ENCODE measurements at places on chromosomes 13 and 19.
A peak's percentile ranks its signal among the peaks of the same experiment; 100 is the strongest.

- H3K4me3 ChIP-seq: no peak overlapping the region
- H3K27me3 ChIP-seq: no peaks in the 10 kb centered on the region
- H3K4me1 ChIP-seq: no peaks in the 10 kb centered on the region
- H3K36me3 ChIP-seq: no peaks in the 10 kb centered on the region
These were observed 28.3 kb downstream of the PIP5K1C start for GRCh38 chr19:3671680-3672574.

DNA sequence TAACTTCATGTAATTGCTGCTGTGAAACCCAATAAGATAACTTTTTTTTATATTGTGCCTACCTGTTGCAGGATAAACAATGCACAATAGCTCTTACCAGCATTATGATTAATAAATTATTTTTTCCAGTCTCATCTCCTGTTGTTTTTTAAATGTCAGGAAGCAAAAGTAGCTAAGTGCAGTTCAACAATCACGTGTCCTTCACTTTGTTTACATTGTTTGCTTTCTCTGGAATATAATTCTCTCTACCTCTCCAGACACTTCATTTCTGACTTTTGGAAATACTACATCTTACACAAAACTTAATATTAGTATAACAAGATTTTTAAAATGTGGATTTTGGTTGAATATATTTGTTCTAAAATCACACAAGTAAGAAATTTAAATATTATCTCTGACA is 1359.4 kb downstream of the SLITRK1 start:
- H3K27ac ChIP-seq: no peak overlapping the region
- no peaks in the 10 kb centered on the region for H3K36me3 ChIP-seq
- H3K4me3 ChIP-seq: no peak overlapping the region
- H3K27me3 ChIP-seq: no peaks in the 10 kb centered on the region
- no peak for DNase-seq

DNA sequence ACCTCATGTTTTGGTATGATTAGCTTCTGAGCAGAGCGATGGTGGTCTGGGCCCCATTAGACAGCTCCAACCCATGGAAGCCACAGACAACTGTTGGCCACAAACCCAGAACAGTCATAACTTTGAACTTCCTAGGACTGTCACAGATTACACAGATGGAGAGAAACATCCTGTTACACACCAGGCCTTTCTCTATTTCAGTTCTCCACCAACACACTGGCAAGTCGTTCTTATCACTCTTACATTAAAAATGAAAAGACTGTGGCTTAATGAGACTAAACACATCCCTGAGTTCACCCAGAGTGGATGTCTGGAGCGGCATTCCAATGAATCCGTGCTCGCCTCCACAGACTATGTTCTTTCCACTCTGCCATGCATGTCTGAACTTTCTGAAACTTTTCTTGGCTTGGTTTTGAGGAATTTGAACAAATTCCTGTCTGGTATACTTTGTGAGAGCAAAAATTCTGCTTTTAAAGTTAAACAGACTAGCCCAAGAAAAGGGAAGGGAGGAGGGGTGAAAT is 109.1 kb downstream of the NALCN start:
- no peaks in the 10 kb centered on the region for H3K27me3 ChIP-seq
- no peaks in the 10 kb centered on the region for H3K36me3 ChIP-seq
- H3K4me3 ChIP-seq: no peak overlapping the region
- H3K4me1 ChIP-seq: no peaks in the 10 kb centered on the region

GRCh38 chr13:98263841-98264240 is 86.8 kb upstream of the RNF113B start:
- no peak for DNase-seq
- H3K4me3 ChIP-seq: no peak overlapping the region
- H3K27ac ChIP-seq: no peak overlapping the region
- H3K36me3 ChIP-seq: no peaks in the 10 kb centered on the region
- peaks cover 28% of the 10 kb centered on the region for H3K4me1 ChIP-seq

DNA sequence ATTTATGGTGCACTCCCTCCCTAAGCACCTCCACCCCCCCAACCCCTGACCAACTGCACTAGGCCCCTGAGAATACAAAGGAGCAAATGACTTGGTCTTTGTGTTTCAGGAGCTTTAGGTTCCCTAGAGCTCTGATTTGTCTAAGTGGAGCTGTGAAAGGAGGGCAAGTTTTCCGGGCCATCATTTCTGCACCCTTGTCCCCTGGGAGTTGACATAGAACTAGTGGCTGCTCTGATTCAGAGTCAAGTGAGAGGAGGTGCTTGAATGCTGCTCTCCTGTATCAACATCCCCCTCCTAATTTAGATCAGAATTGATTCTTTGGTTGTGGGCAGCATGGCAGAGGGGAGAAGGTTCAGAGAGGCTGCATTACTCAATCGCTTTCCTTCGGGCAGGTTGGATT is 391.6 kb downstream of the KCNRG start:
- no peak overlapping the region for H3K27ac ChIP-seq
- H3K36me3 ChIP-seq: no peaks in the 10 kb centered on the region
- no peak for DNase-seq
- H3K4me1 ChIP-seq: no peaks in the 10 kb centered on the region

- peaks cover 50% of the 10 kb centered on the region for H3K36me3 ChIP-seq
- no peaks in the 10 kb centered on the region for H3K27me3 ChIP-seq
- no peak overlapping the region for H3K4me3 ChIP-seq
- no peak overlapping the region for H3K27ac ChIP-seq
- DNase-seq: no peak
These were observed 4.0 kb downstream of the RAD23A start for GRCh38 chr19:12949363-12950283.

- no peak overlapping the region for H3K4me3 ChIP-seq
- H3K27ac ChIP-seq: no peak overlapping the region
These were observed 436.5 kb downstream of the KCTD12 start for GRCh38 chr13:76449716-76450115.

DNA sequence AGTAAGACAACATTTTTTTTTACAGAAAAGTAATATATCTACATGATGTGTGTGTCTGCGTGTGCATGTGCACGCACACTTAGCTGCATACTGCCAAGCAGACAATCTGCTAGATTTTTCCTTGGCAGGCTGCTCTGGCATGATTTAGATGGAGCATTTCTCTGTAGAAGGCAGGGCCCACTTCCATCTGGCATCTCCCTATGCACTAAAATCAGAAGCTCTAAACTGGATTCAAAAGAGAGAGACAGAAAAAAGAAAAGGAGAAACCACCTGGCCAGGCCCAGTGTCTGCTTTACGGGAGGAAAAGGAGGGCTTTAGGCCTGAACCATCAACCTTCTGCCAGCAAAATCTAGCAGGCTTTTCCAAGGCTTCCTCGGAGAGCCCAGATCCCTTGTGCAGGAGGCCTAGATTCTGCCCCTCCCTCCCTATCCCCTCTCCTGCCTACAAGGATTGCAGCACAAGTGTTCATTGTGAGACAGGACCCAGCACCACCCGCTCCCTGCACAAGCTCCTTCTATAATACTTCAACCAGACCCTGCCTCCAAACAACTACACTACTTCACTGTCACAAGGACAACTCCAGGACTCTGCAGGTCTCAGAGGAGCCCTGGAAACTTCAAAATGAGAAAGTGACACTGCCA is 99.3 kb downstream of the DOCK9 start:
- H3K27ac ChIP-seq: no peak overlapping the region
- no peak for DNase-seq
- no peaks in the 10 kb centered on the region for H3K27me3 ChIP-seq
- H3K36me3 ChIP-seq: no peaks in the 10 kb centered on the region
- H3K4me3 ChIP-seq: no peak overlapping the region

- no peaks in the 10 kb centered on the region for H3K36me3 ChIP-seq
- no peak overlapping the region for H3K4me3 ChIP-seq
- no peak overlapping the region for H3K27ac ChIP-seq
- DNase-seq: no peak
- no peaks in the 10 kb centered on the region for H3K27me3 ChIP-seq
These were observed 9.8 kb upstream of the SERP2 start for GRCh38 chr13:44363631-44364344.

- H3K27ac ChIP-seq: no peak overlapping the region
- DNase-seq: peak; percentile 49
- H3K27me3 ChIP-seq: no peaks in the 10 kb centered on the region
- no peak overlapping the region for H3K4me3 ChIP-seq
These were observed 4.6 kb downstream of the ANKRD10 start for GRCh38 chr13:110910013-110910890.

GRCh38 chr13:84130495-84131114 is 248.3 kb upstream of the SLITRK1 start:
- no peak overlapping the region for H3K27ac ChIP-seq

GRCh38 chr19:56746367-56746766 is 74.8 kb upstream of the ZNF835 start:
- no peak overlapping the region for H3K4me3 ChIP-seq
- H3K36me3 ChIP-seq: no peaks in the 10 kb centered on the region

DNA sequence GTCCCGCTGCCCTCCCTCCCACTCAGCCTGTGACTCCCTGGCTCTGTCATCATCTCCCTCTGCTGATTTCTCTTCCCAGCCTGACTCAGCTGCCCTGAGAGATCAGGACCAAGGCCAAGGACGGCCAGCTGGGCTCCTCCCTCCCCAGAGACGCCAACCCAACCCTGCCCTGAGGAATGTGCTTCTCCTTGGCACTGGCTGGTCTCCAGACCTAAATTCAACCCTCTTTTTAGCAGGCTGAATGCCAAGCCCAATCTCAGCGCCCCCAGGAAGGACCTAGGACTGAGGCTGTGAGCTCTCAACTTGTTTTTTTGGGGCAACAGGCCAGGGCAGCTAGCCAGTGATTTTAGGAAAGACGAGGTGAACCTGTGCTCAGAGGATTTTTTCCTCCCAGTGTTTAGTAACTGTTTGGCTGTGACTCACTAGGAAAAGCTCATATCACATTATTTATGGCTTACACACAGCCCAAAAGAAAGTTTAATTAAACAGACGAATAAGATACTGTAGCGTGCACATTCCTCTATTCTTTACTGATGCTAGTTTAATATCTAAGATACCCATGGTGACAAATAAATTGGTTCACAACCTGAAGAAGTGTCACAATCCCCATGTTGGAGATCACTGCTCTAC is 7.4 kb upstream of the IGFL1 start:
- H3K27ac ChIP-seq: no peak overlapping the region
- no peaks in the 10 kb centered on the region for H3K36me3 ChIP-seq
- no peaks in the 10 kb centered on the region for H3K4me1 ChIP-seq
- no peak overlapping the region for H3K4me3 ChIP-seq

GRCh38 chr19:44879309-44880065 is 11.6 kb upstream of the TOMM40 start:
- no peaks in the 10 kb centered on the region for H3K27me3 ChIP-seq
- H3K27ac ChIP-seq: no peak overlapping the region
- no peaks in the 10 kb centered on the region for H3K36me3 ChIP-seq
- DNase-seq: no peak

GRCh38 chr13:66139250-66139649 is 1090.9 kb downstream of the PCDH9 start:
- H3K4me1 ChIP-seq: peaks cover 7% of the 10 kb centered on the region
- no peaks in the 10 kb centered on the region for H3K27me3 ChIP-seq
- no peak overlapping the region for H3K27ac ChIP-seq
- DNase-seq: no peak

- no peaks in the 10 kb centered on the region for H3K36me3 ChIP-seq
- DNase-seq: no peak
- no peaks in the 10 kb centered on the region for H3K4me1 ChIP-seq
- no peaks in the 10 kb centered on the region for H3K27me3 ChIP-seq
- no peak overlapping the region for H3K4me3 ChIP-seq
These were observed 934.8 kb upstream of the SPRY2 start for GRCh38 chr13:81275666-81276258.

GRCh38 chr19:54532528-54532927 is 29.9 kb downstream of the LAIR2 start:
- no peaks in the 10 kb centered on the region for H3K36me3 ChIP-seq
- no peaks in the 10 kb centered on the region for H3K4me1 ChIP-seq
- no peak overlapping the region for H3K27ac ChIP-seq
- DNase-seq: no peak

DNA sequence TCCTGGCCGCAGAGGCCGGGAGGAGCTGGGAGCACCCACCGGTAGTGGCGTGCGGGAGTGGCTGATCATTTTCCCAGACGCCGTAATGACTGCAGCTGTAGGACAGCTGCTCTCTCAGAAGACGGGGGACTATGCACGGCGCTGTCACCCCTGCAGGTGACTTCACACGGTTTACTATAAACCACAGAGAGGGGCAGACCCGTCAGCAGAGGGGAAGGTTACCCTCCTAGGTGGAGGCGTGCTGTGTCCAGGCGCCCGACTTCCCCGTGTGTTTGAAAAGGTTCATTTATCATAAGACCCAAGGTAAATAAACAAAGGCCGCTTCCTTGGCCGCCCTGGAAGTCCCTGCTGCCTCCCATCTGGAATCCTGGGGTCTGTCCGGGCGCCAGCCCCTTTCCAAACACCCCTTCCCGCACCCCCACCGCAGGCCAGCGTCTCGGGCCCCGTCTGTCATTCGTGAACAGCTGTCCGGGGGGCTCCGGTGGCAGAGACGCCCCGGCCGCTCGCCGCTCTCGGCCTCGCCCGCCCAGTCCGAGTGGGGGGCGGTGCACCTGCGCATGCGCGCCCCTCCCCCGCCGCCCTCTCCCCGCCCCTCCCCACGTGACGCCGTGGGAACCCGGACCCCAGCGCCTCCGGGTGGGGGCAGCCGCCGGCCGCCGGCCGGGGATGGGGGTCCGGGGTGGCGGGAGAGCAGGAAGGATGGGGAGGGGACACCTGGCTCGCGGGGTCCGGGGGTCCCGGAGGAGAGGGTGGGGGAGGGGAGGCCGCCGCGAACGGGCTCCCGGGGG is 915 bp downstream of the SHC2 start:
- no peaks in the 10 kb centered on the region for H3K36me3 ChIP-seq
- no peaks in the 10 kb centered on the region for H3K27me3 ChIP-seq
- peak overlapping the region; percentile 96 for H3K27ac ChIP-seq
- no peaks in the 10 kb centered on the region for H3K4me1 ChIP-seq

DNA sequence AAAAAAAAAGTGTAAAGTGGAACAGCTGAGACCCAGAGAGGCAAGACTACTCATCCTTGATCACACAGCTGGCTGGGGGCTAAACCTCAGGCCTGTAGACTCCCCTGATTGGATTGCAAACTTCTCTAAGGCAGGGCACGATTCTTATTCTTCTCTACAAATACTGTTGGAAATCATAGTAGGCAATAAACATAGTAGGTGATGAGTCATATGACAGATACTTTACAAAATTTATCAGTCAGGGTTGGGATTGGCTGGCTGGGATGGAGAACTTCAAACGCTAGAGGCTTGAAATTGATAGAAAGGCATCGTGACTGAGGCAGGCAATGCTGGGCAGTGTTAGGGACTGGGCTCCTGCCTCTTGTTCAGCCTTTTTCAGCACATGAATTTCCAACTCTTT is 5.9 kb upstream of the MATK start:
- H3K36me3 ChIP-seq: no peaks in the 10 kb centered on the region
- H3K4me1 ChIP-seq: no peaks in the 10 kb centered on the region
- H3K27me3 ChIP-seq: no peaks in the 10 kb centered on the region
- DNase-seq: no peak
- no peak overlapping the region for H3K4me3 ChIP-seq

DNA sequence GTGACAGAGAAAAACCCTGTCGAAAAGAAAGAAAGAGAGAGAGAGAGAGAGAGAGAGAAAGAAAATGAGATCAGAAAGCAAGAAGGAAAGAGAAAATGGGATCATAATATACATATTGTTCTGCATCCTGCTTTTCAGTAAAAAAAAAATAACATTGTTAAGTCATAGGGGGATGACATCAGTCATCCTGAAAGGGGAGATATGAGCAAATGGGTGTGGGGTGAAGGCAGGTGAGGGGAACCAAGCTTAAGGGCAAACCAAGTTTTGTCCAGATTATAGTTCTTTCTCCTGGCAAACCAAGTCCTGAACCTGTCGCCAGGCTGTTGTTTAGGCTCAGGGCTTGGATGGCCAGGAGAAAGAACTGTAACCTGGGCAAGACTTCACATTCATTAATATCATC is 92.6 kb upstream of the TMTC4 start:
- no peak overlapping the region for H3K4me3 ChIP-seq
- no peak for DNase-seq
- no peaks in the 10 kb centered on the region for H3K27me3 ChIP-seq
- no peak overlapping the region for H3K27ac ChIP-seq
- H3K4me1 ChIP-seq: no peaks in the 10 kb centered on the region
- H3K36me3 ChIP-seq: no peaks in the 10 kb centered on the region
